Kidney capillary endothelial cell (primary cell): ENCODE measurements at places on chromosomes 1 and 21.

DNA sequence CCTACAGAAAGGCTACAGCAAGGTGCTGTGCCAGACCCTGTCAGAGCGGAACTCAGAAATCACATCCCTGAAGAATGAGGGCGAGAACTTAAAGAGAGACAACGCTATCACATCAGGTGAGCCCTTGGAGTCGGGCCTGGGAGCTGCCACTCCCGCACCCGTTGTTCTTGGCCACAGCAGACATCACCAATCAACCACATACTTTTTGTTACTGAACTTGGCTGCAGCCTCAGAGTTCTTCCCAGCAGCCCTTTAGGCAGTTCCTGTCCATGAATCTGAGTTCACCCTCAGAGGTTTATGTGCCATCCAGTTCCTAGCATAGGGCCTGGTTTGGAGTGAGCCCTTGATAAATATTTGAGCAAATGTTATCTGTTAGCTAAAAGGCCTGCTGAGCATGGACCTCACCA, 61.6 kb downstream of the FHAD1 start:
- no peak for DNase-seq

GRCh38 chr1:81756872-81757271, 43.9 kb upstream of the ADGRL2 start:
- no peak for DNase-seq

- no peak for DNase-seq
Measured at GRCh38 chr1:91383456-91383855, 21.2 kb downstream of the HFM1 start.

DNA sequence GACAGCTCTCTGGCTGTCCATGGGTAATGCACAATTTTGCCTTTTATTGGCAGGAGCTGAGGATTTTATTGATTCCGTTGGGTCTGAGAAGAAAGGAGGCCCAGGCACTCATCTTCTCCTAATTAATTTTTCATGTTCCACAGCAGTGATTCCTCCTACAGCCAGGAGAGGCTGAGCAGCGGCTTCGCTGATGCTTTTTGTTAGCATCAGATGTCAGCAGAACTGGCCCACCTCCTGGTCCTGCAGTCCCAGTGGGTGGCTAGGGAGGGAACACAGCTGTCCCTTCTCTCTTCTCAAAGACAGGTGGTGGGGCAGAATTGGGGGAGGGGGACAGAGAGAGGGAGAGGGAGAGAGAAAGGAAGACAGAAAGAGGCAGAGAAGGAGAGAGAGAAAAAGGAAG, 5.7 kb downstream of the MT1HL1 start:
- no peak for DNase-seq

- no peak for DNase-seq
Measured at GRCh38 chr1:116706123-116706522, 38.6 kb upstream of the IGSF3 start.

DNA sequence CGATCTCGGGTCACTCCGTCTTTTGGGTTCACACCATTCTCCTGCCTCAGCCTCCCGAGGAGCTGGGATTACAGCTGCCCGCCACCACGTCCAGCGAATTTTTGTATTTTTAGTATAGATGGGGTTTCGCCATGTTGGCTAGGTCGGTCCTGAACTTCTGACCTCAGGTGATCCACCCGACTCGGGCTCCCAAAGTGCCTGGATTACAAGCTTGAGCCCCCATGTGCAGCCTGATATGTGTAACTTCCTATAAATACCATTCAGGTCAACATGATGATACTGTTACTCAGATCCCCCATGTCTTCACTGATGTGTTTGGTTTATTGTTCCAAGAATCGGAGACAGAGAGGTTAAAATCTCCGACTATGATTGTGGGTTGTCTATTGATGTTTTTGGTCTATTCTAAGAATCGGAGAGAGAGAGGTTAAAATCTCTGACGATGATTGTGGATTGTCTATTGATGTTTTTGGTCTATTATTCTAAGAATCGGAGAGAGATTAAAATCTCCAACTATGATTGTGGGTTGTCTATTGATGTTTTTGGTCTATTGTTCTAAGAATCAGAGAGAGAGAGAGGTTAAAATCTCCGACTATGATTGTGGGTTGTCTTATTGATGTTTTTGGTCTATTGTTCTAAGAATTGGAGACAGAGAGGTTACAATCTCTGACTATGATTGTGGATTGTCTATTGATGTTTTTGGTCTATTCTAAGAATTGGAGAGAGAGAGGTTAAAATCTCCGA, 17.0 kb downstream of the C1orf159 start:
- DNase-seq = no peak

GRCh38 chr1:205827623-205828022, 14.6 kb upstream of the SLC41A1 start:
- DNase-seq = no peak

DNA sequence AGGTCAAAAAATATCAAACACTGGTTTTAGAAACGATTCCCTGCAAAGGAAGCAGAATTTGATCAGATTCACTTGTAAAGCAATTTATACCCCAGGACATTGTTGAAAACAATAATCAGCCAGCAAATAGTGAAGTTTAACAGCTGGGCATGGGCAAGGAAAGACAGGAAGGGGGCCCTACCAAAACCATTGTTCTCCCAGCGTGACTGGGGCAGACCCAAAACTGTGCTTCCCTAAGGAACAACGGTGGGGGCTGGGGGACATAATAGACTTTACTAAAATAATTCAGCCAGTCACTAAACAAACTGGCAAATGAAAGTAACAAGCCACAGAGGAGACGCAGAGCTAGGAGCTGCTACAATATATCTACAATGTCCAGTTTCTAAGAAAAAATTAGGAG, 100.2 kb downstream of the AHCTF1 start:
- DNase-seq = no peak

DNA sequence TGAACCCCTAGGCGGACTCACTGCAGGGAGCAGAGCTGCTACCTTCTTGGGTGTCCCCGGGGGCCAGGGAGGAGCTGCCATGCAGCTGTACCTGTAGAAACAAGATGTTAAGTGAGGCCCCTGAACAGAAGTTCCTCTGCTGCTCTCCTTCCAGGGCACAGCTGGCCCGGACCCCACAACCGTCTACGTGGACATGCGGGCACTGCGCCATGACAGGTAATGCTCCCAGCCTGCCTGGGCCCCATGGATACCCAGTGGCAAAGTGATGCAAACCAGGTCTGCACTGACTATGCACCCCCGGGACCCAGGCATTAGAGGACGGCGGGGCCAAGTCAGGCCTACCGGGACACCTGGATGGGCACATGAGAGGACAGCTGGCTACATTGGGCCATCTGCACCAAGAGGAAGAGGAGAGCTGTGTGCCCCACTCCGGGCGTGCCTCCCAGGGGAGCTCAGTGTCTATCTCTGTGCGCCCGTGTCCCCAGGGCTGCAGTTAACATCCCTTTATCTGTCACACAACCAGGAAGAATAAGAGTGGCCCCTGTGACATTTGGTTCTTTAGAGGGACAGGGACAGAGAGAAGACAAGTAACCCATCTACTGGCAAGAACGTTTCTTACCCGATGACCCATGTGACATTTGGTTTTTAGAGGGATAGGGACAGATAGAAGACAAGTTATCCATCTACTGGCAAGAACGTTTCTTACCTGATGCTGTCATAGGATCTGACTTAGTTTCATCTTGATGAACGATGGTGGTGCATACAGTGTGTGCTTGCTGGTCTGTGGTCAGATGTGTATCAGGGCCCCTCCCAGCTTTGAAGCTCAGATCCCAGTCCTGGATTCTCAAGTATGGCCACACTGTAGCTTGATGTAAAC, 44.1 kb downstream of the S100B start:
- DNase-seq = no peak

DNA sequence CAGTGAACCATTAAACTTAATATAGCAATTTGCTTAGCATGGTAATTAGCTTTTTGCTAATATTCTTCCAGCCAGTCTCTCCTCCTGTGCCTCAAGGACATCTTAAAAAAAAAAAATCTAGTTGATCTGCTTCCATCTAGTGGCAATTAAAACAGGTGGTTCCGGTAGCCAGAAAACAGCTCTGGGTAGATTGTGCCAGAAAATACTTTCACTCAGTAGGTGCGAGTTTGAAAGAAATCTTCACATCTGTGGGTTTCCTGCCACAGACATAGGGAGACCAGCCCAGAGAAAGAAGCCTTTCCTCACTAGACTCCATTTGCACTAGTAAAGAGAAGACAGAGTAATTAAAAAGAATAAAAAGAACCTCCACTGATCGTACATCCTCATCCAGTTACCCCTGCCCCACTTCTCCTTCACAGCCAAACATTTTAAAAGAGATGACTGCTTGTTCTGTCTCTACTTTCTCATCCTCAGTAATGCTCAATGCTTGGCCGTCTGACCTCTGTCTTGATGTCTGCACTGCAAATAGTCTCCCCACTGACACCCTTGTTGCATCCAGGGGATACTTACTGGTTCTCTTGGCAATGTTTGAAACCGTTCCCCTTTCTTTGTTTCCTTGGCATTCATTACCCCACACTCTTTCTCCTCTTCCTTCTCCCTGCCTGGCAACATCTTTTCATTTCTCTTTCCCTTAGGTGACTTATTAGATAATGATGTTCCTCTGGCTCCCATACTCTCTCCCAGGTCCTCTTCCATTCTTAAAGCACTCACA, 16.9 kb downstream of the SELL start:
- DNase-seq = no peak

GRCh38 chr1:234938135-234938534, 190.5 kb downstream of the TOMM20 start:
- DNase-seq = no peak

- DNase-seq = no peak
Measured at GRCh38 chr21:42377211-42377950, 11.0 kb upstream of the TFF1 start.
